ENCODE measurements at places on chromosomes 7 and 10.

DNA sequence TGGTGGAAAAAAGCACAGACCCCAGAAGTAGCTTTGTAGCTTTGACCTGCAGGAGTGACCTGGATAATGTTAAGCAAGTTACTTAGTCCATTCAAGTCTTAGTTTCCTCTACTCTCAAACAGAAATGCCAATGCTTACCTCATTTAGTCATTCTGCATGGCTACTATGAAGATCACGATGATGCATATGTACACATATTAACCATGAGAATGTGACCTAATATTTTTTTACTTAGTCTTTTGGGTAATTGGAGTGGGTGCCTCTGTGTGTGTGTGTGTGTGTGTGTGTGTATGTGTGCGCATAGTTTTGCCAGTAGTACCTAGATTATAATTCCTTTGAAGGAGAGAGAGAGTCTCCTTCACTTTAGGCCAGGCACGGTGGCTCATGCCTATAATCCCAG is 95.8 kb downstream of the NRP1 start:
- DNase-seq: no peak

DNA sequence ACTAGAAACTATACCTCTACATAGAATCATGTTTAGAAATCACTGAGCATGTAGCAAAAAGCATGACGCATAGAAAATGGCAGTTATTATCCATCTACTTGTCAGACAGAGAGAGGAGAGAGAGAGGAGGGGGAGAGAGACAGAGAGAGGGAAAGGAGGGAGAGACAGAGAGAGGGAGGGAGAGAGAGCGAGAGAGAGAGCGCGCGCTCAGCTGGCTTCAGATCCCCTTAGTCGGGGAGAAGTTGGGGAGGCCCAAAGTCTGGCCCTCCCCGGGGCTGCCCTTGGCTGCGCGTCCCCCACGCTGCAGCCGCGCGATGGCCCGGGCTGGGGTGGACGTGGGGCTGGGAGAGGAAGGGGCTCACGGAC is 37.0 kb downstream of the CNPY1 start:
- no peak for DNase-seq

DNA sequence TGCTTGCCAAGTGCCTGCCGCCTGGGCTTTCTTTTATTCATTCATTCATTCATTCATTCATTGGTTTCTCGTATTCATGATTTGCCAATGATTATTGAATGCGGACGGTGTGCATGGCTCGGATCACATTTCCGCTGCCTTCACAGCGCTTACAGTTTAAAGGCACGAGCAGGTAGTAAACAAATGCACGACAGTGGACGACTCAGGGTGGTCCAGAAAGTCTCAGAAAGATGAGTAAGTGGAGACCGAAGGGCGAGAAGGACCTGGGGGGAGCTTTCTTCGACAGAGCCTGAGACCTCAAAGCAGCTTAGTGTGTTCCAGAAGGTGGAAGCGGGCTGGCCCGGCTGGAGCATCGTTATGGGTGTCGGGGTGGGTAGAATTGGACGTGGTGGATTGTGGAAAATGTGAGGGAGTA is 506 bp downstream of the MCM10 start:
- DNase-seq: no peak

GRCh38 chr10:67808704-67809103 is 29.3 kb downstream of the DNAJC12 start:
- DNase-seq: no peak

- peak; percentile 25 for DNase-seq
Observed at GRCh38 chr10:119634219-119634544, 17.0 kb upstream of the BAG3 start.

DNA sequence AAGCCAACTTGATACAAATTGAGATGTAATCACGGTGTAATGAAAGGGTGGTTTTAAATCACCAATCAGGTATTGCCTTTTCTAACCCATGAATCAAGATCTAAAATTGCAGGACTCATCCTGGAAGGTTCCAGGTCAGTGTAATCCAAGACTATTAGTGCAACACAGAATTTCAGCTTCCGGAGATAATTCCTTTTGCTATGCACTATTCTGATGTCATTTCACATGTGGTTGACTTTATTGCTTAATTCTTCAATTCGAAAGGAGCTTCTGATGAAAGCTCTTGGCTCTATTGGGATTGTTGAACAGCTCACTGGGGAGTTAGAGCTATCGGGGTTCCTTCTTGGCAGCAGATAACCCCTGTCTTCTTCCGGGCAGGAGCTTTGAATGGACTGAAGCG is 147.4 kb upstream of the INSYN2A start:
- no peak for DNase-seq

GRCh38 chr7:83957333-83957732 is 237.3 kb downstream of the SEMA3A start:
- no peak for DNase-seq

- DNase-seq: no peak
Observed at GRCh38 chr7:108310351-108310750, 145.9 kb downstream of the NRCAM start.

Data from suppressor macrophage treated with lipopolysaccharide for 4 hours (primary cell).